ENCODE measurements at places on chromosomes 6 and 20.

DNA sequence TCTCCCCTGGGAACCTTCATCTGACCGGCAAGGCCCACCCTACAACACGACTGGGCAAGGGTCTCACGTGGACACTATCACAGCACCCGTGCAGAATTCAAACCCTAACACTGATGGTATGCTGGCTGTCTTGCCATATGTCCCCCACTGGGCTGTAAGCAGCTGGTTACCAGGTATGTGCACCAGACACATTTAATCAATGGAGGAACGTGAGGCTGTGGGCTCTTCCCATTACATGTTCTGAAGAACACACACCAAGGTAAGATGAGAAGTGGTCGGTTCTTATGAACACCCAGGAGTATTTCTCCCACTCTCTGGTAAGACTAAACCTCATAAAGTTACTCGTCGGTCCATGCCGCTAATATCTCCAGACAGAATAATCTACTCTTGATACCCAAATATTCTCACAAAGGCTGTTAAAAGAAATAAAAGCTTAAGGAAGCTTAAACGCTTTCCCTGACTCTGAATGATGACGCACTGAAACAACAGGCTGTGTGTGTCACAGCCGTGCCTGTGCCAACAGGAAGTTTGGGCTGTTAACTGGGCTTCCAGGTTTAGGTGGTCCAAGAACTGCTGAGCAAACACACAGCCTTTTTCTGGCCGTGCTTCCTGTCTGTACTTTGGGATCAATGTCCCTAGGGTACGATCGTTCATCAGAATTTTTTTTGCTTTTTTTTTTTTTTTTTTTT is 75.3 kb downstream of the SLC23A2 start:
- DNase-seq = no peak

GRCh38 chr6:114783083-114783482 is 440.3 kb upstream of the HS3ST5 start:
- no peak for DNase-seq

DNA sequence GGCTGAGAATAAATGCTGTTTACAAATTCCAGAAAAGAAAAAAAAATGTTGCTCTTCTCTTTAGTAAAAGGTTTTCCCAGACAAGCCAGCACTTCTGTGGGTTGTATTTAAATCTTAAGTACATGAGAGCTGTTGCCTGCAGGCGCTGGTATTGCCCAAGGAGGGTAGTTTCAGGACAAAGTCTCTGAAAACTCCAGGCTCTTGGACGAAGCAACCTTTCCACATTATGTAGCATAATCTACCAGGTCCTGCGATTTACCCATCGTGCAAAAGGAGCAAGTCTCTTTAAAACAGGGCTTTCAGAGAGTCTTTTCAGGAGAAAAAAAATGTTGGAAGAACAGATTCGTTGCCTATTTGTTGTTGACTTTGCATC is 65.6 kb downstream of the PLG start:
- no peak for DNase-seq

GRCh38 chr6:132612449-132613108 is 11.5 kb downstream of the TAAR2 start:
- DNase-seq = no peak

DNA sequence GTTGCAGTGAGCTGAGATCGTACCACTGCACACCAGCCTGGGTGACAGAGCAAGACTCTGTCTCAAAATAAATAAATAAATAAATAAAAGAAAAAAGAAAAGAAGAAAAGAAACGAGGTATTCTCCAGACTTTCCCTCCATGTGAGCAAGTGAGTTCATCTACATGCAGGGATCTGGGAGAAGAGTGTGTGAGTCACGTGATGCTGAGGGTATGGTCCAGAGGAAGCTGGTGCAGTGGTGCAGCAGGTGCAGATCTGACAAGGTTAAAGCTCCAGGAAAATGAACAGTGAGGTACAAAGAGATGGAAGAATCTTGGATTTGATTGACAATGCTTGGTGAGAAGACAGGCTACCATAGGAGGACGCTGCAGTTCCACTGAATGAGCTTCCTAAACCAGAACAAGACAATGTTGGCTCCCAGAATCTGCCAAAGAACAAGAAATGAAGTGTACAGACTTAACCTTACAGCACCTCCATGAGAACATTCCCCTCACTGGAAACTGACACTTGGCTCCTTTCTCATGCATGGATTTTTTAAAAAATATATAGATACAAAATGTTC is 79.5 kb upstream of the BTBD3 start:
- DNase-seq = no peak

GRCh38 chr20:58705208-58705926 is 12.8 kb downstream of the NPEPL1 start:
- DNase-seq = no peak
